Effector memory CD8-positive, alpha-beta T cell (primary cell): ENCODE measurements at places on chromosomes 13 and 19.
A peak's percentile ranks its signal among the peaks of the same experiment; 100 is the strongest.

DNA sequence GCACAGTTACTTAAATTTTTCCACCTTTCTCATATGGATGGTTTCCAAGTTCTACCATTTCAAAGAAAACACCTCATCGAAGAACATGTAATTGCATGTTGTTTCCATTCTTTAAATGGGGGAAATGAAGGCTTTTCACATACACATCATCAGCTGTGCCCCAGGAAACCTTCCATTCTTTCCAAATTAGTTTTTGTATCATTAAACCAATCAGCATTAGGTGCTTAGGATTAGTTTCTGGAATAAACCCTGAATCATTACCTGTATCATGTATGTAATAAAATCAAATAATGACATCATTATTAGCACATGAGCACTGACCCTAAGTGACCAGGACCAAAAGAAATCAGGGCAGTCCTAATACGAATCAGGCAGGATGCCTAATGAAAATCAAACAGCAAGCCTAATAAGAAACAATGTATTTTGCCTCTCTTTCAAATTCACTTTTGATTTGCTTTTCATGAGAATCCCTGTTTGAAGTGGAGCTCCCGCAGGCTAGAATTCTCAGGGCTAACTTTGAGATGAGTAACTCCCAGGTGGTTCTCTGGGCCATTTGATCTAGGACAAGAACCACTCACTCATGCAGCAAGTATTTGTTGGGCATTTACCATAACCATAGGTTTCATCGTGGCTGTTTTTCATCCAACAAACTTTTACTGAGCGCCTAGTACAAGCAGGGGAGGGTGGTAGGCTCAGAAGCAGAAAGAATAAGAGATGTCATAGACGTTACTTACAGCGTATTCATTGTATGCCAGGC lies 89.2 kb downstream of the MZT1 start:
- no peak for DNase-seq

GRCh38 chr19:45467115-45467455 lies 711 bp upstream of the FOSB start:
- DNase-seq: no peak

GRCh38 chr13:99806671-99807070 lies 164.9 kb downstream of the ZIC5 start:
- DNase-seq: no peak

GRCh38 chr13:97268772-97269171 lies 46.6 kb downstream of the MBNL2 start:
- no peak for DNase-seq

GRCh38 chr13:23805821-23806220 lies 83.4 kb downstream of the MIPEP start:
- no peak for DNase-seq

DNA sequence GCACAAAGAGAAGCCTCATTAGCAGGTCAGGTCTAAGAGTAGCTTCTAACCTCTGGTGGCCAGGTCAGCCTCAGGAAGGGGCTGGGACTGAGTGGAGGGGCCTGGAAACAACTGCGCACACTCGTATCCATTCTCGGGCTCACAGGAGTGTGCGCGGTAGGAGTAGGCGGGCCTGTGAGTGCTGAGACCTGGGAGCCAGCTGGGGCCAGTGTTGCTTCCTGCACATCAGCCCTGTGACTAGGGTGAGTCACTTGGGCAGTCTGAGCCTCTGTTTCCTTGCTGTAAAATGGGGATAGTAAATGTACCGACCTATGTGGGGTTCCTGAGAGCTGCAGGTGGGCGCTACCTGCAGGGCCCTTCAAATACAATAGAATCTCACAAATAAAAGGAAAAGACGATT lies 26.9 kb downstream of the SIN3B start:
- no peak for DNase-seq

GRCh38 chr13:50707628-50708027 lies 135.9 kb downstream of the DLEU7 start:
- DNase-seq: no peak

GRCh38 chr13:52348071-52348470 lies 57.9 kb downstream of the THSD1 start:
- DNase-seq: no peak

DNA sequence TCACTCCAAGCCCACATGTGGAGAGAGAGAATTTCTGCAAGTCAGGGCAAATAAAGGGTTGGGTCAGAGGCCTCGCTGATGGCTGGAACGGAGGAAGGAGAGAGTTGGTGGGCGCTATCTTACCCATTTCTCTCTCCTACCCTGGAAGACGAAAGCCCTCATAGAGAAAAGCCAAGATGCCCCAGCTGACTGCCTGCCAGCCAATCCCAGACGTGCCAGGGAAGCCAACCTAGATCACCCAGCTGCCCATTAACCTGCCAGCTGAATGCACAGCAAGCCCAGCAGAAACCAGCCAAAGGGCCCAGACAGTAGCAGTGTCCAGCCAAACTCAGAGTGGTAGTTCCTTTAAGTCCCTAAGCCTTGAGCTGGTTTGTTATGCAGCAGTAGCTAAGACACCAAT lies 167.0 kb upstream of the ZNF507 start:
- no peak for DNase-seq

DNA sequence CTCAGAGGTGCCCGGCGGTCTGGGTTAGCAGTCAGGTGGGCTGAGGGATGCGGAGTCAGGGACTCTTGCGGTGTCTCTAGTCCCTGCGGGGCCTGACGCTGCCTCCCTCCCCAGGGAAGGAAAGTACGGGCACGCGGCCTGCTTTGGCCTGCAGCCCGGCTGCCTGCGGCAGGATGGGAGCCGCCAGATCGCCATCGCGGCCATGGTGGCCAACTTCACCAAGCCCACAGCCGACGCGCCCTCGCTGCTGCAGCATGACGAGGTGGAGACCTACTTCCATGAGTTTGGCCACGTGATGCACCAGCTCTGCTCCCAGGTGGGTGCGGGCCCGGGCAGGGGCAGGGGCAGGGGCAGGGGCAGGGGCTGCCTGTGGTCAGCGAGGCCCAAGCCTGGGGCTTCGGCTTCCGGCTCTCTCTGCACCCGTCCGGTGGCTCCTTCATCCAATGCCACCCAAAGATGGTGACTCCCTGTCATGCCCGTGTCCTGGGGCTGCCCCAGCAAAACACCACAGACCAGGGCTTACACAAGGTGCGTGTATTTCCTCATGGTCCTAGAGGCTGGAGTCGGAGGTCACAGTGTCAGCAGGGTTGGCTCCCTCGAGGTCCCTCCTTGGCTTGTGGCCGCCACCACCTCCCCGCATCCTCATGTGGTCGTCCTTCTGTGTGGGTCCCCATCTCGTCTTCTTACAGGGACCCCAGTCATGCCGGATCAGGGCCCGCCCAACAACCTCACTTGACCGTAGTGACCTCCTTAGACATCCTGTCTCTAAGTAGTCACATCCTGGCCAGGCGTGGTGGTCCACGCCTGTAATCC lies 11.3 kb upstream of the ZNF554 start:
- no peak for DNase-seq

DNA sequence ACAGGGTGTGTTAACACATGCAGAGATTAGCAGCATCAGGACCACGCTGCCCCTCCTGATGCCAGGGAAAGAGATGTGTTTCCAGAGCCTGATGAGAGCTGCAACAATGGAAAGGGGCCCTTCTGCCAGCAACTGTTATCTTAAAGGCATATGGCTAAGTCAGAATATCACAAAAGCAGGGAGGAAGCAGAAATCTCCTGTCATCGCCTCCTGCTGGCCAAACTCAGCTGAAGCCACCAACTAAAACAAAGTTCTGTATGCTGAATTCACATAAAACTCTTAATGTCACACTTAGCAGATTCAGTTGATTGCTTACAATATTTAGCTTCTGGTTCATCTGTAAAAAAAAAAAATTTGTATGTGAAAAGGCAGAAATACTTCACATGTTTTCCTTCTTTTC lies 178.2 kb downstream of the GPC5 start:
- no peak for DNase-seq

- DNase-seq: no peak
These were observed 94.0 kb upstream of the SLC15A1 start for GRCh38 chr13:98846521-98846920.

- no peak for DNase-seq
These were observed 161.9 kb downstream of the URI1 start for GRCh38 chr19:30103981-30104380.

DNA sequence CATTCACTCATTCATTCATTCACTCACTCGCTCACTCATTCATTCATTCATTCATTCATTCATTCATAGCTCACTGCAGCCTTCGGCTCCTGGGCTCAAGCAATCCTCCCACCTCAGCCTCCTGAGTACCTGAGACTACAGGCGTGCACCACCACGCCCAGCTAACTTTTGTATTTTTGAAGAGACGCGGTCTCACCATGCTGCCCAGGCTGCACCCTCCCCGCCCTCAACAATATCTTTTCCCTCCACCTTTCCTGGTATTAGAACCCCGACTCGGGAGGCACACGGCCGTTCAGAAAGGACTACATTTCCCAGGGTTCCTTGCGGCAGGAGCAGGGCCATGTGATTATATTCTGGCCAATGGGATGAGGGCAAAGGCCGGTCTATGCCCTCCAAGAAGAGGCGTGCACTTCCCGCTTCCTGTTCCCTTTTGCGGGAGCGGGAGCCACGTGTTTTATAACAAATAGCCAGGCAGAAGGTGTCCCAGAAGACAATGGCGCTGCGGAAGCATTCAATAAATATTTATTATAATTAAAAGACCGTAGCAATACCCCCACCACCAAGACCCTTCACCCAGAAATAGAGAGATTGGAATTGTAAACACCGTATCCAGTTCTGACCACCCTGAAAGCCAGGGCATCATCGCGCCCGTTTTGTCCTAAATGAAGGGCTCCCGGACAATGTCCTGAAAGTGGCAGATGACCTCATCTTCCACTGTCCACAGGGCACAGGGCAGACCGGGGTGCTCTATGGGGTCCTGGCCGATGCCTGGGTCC lies 15.9 kb downstream of the TICAM1 start:
- DNase-seq: peak; percentile 65

GRCh38 chr13:42602906-42603305 lies 29.0 kb downstream of the TNFSF11 start:
- no peak for DNase-seq

DNA sequence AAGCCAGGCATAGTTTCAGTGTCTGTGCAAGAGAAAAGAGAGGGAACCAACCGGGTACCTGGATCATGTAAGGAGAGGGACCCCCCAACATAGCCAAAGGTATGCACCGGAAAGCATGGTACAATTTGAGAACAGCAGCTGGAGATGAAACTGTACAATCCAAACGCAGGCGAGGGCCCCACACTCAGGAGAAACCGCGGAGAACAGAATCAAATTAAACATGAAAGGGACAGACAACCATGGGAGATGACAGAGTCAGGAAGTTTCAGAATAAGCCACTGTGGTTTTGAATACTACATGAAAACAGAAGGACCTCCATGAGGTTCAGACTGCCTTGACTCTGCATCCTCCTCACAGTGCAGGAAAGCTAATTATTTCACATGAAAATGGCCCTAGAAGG lies 62.9 kb upstream of the SPATA13 start:
- no peak for DNase-seq

DNA sequence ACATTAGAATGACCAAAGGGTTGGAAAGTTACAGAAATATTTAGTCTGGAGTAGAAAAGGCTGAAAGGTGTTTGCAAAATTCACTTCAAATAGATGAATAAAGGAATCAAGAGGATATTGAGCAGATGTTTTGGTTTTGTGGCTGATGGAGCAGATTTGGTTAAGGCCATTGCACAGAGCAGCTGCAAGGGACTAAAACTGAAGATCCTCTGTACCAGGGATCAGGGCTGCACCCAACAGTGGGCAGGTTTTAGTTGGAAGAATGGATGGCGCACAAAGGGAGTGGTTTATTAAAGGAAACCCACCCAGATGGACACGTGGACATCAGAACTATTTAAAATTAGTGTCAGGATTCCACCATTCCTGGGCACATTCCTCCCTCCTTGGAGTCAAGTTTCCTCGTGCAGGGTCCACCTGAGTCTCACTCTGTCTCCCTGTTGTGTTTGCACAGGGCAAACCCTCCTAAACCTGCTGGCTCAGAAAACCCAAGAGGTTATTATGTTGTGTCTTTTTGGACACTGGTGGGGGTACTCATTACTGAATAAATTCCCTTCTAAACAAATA lies 9.2 kb upstream of the UBAC2 start:
- DNase-seq: no peak

DNA sequence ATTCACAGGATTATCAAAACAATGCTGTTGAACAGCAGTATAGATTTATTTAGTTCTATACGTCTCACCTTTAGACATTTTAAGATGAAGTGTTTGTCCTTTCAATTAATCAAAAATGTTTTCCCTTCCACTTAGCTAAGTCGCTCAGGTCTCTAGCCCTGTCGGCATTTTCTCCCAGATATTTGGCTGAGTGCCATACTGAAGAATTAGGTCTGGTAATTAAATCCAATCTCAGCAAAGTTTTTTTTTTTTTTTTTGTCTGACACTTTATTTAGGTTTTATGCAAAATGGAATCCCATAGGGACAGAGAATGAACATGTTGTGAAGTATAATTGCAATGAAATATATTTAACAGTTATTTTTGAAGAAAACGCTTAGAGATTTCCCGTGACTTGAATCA lies 44.1 kb downstream of the RFC3 start:
- no peak for DNase-seq

- DNase-seq: no peak
These were observed at the start of gene KLK14 for GRCh38 chr19:51082611-51083010. Gene KLK14, minus strand, starts transcription at chr19:51082887. Its CDS starts 273 bp downstream, at chr19:51082614.

GRCh38 chr19:53945441-53945840 lies 17.3 kb upstream of the CACNG8 start:
- no peak for DNase-seq

GRCh38 chr13:99496184-99497142 lies 4.8 kb upstream of the TM9SF2 start:
- peak; percentile 50 for DNase-seq

GRCh38 chr19:6376512-6377190 lies 918 bp upstream of the PSPN start:
- DNase-seq: no peak

GRCh38 chr19:48866692-48867091 lies 1.7 kb downstream of the PLEKHA4 start:
- no peak for DNase-seq

DNA sequence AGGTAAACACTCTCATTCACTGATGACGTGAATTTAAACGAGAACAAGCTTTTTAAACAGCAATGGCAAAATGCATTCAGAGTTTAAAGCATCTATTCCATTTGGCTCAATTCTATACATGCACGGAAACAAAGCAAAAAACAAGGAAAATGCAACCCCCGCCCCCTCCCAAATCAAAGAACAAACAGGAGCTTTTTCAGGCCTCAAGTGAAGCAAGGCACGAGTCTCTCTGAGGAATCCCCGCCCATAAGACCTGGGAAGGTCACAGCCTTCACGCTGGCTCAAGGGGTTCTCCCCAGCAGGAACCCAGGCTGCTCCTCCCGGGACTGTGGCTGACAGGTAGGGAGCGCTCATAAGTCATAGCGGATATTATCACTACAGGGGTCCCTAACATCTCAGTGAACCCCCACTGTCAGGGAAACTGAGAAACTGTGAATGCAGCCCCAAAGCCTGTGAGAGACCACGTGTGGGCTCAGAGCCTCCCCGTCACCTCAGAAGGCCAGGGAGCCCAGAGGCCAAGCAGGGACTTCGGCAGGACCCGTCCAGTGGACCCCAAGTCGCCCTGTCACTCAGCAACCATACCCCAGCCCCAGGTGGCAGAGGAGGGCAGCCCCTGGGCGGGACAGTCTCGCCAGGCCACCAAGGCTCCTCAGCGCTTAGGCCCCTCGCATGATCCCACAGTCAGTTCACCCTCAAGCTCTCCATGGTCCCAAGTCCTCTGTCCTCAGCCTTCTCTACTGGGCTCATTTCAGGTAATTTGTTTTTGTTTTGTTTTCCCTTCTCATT lies 117.3 kb downstream of the ZDHHC20 start:
- no peak for DNase-seq

GRCh38 chr19:7230826-7231225 lies 63.4 kb downstream of the INSR start:
- DNase-seq: no peak

- DNase-seq: no peak
These were observed 1.7 kb upstream of the KLK12 start for GRCh38 chr19:51036519-51036918.

- no peak for DNase-seq
These were observed 1647.6 kb upstream of the SPRY2 start for GRCh38 chr13:81988567-81988966.
